ENCODE measurements at places on chromosomes 3 and 15.

DNA sequence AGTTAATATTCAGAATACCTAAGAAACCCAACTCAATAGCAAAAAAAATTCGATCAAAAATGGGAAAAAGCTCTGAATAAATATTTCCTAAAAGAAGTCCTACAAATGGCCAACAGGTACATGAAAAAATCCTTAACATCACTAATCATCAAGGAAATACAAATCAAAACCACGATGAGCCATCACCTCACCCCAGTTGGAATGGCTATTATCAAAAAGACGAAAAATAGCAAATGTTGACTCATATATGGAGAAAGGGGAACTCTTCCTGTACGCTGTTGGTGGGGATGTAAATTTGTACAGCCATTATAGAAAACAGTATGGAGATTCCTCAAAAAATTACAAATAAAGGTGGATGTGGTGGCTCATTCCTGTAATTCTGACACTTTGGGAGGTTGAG lies 29.6 kb upstream of the SGO1 start:
- DNase-seq: no peak

DNA sequence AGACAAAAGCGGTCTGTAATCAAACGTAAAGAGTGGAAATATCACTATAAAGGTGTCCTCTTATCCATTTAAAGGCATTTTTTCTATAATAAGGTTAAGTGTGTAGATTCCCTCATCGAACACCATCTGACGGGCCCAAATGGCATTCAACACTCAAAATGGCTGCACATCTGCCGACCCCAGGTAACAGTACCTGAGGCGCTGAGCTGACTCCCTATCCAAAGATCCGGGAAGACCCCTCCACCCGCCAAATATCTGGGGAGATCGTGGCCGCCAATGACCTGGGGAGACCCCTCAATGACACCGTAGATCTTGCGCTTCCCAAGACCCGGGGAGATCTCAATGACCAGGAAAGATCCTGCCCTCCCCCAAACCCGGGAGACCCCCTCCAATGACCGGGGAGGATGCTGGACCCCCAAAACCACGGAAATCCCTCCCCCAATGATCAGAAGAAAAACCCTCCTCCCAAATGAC lies 476 bp downstream of the IP6K2 start:
- DNase-seq: no peak

- DNase-seq: no peak
Measured at GRCh38 chr3:196757876-196758739, 18.5 kb downstream of the PAK2 start.

- DNase-seq: no peak
Measured at GRCh38 chr3:22380253-22380652, 629.2 kb upstream of the ZNF385D start.

GRCh38 chr3:103055021-103055520 lies 620.3 kb downstream of the ZPLD1 start:
- no peak for DNase-seq

DNA sequence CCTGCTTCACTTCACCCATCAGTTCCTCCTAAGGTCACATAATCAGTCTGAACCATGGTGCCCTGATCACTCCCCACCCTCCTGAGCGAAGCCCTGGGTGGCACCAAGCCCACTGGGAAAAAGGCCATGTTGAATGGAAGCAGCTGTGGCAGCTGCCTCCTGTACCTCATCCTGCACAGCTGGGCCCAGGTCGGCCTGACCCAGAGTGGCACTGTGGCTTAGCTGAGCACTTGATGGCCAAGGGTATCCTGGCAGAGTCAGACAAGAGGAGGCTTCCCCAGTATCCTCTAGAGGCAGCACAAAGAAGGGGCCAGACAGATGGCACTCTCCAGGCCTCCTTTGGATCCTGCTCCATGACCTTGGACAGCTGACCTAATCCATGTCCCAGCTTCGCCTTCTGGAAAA lies 68.4 kb downstream of the TLE3 start:
- no peak for DNase-seq

GRCh38 chr3:31810991-31811433 lies 170.1 kb downstream of the OSBPL10 start:
- DNase-seq: no peak

GRCh38 chr15:61605343-61605742 lies 376.2 kb upstream of the RORA start:
- no peak for DNase-seq

DNA sequence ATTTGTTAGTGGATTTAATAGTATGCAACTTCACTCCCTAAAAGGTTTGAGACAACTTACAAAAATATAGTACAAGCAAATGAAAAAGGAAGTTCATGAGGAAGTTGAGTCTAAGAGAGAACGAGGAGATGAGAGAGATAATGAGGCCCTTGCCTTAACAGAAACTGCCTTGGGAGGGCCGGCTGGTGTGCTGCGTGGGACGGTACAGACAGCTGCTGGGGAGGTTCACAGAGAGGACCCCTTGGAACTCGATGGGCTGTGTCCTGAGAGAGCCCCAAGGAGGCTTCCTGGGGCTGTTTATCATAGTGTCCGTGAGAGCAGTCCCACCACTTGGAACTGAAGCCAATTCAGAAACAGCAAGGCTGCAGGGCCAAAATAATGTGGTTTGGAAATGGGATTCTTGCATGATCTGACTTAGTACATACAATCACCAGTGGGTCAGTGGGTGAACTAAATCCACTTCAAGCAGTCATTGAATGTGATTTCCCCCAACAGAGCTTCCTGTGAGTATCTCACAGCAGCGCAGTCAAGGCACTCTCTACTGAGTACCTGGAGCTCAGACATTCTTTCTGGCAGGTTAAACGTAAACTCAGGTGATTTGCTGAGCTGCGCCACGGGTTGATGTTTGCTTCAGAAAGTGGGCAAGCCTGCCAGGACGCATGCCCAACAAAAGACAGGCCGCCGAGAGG lies 90.8 kb downstream of the CRTC3 start:
- DNase-seq: no peak

DNA sequence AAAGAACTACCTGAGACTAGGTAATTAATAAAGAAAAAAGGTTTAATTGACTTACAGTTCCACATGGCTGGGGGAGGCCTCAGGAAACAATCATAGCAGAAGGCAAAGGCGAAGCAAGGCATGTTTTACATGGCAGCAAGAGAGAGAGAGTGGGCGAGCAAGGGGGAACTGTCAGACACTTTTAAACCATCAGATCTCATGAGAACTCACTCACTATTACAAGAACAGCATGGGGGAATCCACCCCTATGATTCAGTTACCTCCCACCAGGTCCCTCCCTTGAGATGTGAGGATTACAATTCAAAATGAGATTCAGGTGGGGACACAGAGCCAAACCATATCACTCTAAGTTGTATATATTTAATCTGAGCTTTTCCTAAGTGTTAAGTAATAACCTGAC lies 79.0 kb upstream of the MLF1 start:
- no peak for DNase-seq

DNA sequence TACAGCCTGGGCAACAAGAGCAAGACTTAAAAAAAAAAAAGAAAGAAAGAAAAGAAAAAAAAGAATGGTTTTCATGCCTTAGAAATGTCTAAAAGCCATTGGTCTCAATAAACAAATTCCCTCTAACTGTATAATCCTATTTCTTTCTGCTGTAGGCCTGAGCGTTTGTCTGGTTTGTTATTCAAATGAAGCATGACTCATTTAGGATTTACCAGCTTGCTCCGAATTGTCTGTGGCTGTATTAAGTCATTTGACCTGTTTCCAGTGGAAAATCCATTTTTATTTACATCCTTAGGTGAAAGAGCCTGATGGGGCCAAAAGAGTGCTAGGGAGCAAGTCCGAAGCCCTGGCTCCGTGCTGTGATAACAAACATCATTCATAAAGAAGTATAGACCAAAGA lies 73.8 kb downstream of the BDH1 start:
- no peak for DNase-seq

DNA sequence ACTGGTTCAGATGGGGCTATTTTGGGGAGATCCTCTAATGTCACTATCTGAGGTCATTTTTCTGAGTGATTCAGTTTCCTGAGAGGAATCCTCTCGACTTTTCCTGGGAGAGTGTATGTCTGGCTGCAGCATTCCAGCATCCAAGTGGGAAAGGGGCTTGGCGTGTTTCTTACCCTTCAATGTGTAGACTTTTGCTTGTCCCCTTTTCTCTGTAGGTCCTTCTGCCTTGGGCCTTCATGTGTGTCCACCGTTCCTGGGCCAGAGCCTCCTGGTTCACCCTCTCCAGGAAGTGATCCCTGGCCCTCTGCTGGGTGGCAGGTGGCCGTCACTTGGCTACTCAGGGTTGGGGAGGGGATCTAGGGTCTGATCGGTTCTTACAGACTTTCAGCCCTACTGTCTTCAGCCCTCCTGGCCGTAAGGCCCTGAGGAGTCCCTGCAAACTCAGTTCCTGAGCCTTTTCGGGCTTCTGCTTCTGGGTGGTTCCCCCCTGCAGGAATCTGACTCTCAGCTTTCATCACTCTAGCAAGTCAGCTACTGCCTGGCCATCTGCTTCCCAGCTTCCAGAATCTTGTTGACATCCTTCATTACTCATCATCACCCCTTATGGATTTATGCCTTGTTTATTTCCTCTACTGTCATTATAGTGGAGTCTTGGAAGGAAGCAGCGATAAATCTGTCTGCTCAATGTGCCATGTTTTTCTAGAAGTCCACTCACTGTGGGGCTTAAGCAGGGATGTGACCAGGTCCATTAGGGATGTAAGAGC lies 36.5 kb downstream of the GOLGA6L10 start:
- no peak for DNase-seq

DNA sequence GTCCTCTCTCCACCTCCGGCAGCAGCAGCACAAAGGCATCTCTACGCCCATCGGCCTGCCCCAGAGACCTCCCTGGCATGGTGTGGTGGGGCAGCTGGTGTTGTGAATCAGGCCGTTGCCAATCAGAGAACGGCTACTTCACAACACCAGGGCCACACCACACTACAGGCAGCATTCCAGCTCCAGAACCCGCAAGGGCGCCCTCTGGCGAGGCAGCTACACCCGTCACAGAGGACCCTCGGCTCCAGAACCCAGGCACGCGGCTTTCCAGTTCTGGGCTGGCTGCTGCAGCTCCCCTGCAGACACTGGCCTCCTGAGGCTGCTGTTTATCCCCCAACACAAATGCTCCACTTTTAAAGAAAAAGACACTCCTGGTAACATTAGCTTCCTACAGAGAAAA lies 127.5 kb upstream of the TOPAZ1 start:
- peak; percentile 38 for DNase-seq

GRCh38 chr15:64310036-64310435 lies 45.9 kb downstream of the CSNK1G1 start:
- DNase-seq: no peak

DNA sequence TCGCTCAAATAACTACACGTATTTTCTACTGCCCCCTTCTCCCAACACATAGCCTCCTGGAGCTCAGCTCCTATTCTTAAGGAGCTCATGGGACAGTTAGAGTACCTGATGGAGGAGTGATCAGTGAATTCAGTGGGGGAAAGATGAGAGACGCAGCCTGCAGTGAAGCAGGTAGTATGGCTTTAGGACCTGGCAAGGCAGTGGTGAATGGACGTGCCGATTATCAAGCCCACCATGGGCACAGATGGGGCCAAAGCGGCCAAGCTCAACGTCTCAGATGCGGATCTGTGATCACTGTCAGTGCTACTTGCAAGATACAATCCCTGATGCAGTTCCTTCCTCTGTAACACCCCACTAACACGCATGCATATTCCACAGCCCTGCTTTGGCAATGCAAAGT lies 45.8 kb upstream of the ATP2B2 start:
- DNase-seq: no peak

DNA sequence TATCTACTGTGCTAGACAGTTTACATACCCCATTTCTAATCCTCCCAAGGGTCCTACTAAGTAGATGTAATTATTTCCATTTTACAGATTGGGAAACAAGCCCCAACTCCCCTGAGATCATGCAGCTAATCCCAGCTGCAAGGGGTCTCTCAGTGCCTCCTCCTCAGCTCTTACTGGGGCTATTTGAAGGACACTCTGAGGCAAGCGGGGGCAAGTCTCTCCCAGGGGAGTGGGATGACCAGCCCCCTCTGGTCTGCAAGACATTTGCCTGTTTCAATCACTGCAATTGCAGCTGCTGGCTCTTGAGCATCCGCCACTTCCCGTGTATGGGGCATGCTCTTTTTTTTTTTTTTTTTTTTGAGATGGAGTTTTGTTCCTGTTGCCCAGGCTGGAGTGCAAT lies 11.4 kb downstream of the LAMP3 start:
- DNase-seq: no peak

DNA sequence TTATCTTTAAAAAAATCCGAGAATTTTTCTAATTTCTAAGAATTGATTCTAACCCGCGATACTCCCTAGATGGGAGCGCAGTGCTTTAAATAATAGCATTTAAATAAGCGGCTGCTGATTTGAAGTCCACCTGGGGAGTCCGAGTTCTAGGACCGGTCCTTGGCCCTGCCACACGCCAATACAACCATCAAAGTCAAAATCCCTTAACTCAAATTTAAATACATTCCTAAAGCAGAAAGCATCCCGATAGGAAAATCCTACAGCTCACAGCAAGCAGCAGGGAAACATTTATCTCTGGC lies 508 bp upstream of the ECT2 start:
- DNase-seq: no peak

GRCh38 chr3:190197346-190197763 lies 76.7 kb upstream of the P3H2 start:
- DNase-seq: no peak

GRCh38 chr3:127673191-127674100 lies 694 bp downstream of the ABTB1 start:
- peak; percentile 48 for DNase-seq

DNA sequence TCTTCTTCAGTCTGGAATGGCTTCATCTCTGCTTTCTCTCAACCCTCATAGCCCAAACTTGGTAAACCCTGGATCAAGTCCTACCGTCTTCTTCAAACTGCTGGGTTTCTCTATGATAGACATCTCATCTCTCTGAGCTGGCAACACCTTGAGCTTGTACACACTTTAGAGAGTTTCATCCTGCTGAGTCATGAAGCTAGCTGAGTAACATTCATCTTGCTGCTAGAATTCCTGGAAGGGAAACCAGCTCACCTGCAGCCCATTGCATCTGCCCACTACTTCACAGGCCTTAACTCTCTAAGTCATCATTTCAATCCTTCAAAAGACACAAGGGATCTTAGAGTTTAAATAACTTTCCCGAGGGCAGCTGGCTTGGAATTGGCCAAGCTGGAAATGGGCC lies 175.5 kb upstream of the RORA start:
- DNase-seq: no peak

- no peak for DNase-seq
Measured at GRCh38 chr3:66860771-66861170, 137.3 kb upstream of the KBTBD8 start.

DNA sequence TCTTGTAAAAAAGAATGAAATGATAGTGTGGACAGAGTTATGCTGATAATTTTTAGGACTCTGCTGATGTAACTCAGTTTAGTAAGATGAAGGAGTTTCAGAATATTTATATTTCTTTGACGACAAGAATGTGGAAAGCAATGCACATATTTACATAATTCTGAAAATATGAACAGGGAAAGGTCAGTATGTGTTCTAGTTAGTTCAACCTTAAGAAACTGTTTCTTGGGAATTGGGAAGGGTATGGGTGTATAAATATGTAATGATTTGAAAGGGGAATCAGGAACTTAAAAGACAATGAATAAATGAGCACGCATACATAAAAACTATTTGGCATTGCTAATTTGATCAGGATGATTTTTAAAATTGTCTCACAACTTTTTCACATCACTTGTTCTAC lies 1226.1 kb downstream of the SI start:
- no peak for DNase-seq

- no peak for DNase-seq
Measured at GRCh38 chr15:80060356-80061006, 1.0 kb downstream of the ZFAND6 start.

GRCh38 chr3:139328356-139328755 lies 15.5 kb upstream of the MRPS22 start:
- no peak for DNase-seq

Data from activated naive CD4-positive, alpha-beta T cell (primary cell).